ENCODE measurements at places on chromosomes 11 and 22. TPM values are rescaled to one million over a fixed set of nuclear protein-coding genes. Genes with fewer than 3 reads are reported as not detected.

The CDC45 gene
- 31.7 TPM for total RNA-seq

The TBX10 gene
- total RNA-seq, result 0.05 TPM

The PGM2L1 gene
- 8.0 TPM for total RNA-seq

The TREH gene
- total RNA-seq, result not detected

The PDGFD gene
- total RNA-seq, result 1.3 TPM

The OR5B21 gene
- total RNA-seq, result not detected

The C11orf21 gene
- total RNA-seq, result 2.4 TPM

The LUZP2 gene
- 0.19 TPM for total RNA-seq

The LRRC74B gene
- not detected for total RNA-seq

The CWF19L2 gene
- total RNA-seq, result 20.4 TPM

The MMP7 gene
- 3.3 TPM for total RNA-seq

The ESAM gene
- 3.6 TPM for total RNA-seq
